Coronary artery (tissue), 2 donors: ENCODE measurements at places on chromosomes 1 and 21.

GRCh38 chr1:39412892-39413291, 78.5 kb upstream of the BMP8A start:
- no peak for DNase-seq

DNA sequence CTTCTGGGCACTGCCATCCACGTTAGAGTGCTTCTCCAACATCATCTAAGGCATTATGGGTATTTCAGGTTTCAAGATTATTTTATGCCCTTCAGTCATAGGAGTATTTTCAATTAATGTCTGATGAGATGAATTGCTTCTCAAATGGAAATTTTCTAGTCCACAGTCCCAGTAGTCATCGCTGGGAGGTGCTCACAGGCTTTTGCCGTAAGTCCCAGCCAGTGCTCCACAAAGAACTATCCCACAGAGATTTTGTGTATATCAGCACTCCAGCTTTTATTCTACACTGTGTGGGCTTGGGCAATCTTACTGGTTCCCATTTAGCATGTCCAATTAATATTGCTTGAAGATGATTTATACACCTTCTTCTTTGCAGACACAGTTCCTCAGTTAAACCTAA, 61.0 kb downstream of the SMYD2 start:
- DNase-seq, result no peak

- DNase-seq, result no peak
These were observed 59.8 kb downstream of the MAB21L3 start for GRCh38 chr1:116170721-116171589.

- DNase-seq, result no peak
These were observed 156.8 kb downstream of the ST6GALNAC3 start for GRCh38 chr1:76231320-76231719.

DNA sequence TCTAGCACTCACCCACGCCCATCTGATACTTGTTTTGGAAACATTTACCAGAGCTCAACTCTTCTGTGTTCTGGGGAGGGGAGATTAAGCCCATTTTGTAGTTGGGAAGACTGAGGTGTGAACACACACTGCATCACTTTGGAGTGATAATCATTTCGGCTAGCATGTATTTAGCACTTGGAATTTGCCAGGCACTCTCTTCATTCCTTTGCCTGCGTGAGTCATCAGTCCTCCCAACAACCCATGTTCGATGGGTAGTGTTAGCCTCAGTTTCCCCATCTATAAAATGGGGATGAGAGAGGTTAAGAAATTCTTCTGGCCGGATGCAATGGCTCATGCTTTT, 182.8 kb upstream of the TMEM51 start:
- no peak for DNase-seq

DNA sequence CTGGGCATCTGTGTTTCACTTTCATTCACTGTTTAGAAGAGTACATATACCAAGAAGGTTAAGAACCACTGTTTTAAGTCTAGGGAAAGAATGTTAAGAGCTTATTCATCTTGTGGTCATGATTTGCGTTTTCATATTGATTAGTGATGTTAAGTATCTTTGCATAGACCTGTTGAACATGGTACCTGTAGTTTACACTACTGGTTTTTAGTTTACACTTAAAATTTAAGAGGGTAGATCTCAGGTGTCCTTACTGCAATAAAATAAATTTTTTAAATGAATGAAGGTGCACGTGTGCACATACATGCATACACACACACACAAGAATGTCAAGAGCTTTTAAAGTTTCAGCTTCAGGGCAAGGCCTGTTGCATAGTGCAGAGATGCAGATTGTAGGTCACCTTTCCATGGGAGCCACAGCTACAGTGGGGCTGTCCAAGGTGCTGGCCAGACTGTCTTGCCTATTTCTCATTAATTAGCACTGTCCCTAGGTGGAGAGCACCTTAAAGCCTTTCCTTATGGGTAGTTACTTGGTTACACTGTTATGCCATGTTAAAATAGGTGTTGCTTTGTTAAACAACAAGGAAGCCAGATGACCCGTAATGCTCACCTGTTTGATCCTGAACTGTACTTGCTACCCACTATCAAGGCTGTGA, 543.0 kb upstream of the DAB1 start:
- no peak for DNase-seq

DNA sequence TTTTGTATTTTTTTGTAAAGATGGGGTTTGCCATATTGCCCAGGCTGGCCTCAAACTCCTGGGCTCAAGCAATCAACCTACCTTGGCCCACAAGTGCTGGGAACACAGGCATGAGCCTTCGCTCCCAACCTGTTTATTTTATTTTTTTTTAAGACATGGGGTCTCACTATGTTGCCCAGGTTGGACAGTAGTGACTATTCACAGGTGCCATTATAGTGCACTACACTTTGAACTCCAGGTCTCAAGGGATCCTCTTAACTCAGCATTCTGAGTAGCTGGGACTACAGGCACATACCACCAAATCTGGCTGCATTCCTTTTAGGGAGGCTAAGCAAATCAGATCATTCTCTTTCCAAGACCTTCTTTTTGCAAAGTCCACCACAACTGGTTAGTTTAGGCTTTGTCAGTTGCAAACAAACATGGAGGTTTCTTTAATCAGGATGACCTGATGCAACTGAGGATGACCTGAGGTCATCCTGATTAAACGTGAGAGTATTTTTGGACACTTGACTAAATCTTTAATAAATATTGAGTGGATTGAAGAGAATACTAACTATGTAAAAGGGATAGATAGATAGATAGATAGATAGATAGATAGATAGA, 30.0 kb upstream of the RALGPS2 start:
- DNase-seq, result no peak

- no peak for DNase-seq
These were observed 548.8 kb upstream of the PKN2 start for GRCh38 chr1:88134983-88135921.

DNA sequence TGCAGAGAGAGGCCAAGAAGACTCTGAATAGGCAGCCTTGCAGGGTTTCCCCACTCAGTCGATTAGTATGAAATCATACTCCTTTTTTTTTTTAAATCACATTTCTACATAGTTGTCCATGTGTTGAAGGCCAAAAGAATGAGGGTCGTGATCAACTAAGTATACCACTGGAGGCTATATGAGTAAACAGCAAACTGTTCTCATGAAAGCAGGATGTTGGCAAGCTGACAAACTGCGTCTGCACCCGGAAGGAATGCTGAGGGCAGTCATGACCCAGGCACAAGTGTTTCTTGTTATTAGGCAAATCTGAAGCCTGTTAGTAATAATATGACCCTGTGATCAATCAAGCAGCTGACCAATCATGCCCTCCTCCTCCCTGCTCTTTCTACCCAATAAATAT, 213.2 kb downstream of the USH2A start:
- DNase-seq, result no peak
